ENCODE measurements at places on chromosomes 7 and 10.

DNA sequence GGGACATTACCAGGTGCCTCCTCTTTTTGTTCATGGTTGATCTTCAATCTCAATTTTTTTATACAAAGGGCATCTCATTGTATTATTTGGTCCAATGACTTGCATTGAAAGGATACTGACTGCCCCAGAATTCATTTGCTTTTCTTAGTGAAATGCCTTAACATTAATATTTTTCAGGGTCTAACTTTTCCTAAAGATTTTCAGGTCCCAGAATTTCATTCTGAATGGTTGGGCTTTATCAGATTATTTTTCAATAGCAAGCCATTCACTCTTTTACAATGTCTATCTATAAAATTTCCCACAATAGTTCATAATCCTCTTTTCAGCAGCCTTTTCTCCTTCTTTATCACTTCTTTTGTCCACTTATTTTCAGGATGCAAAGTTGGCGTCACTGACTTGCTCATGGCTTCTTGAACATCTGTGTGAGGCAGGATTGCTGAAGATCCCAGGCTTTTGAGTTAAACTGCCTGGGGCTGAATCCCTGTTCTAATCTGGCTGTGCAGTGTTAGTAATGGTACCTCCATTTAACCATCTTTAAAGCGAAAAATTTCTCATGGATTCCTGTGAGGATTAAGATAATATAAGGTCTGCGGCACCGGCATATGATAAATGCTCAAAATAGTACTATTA lies 131.7 kb upstream of the HDAC9 start:
- no peak for DNase-seq

DNA sequence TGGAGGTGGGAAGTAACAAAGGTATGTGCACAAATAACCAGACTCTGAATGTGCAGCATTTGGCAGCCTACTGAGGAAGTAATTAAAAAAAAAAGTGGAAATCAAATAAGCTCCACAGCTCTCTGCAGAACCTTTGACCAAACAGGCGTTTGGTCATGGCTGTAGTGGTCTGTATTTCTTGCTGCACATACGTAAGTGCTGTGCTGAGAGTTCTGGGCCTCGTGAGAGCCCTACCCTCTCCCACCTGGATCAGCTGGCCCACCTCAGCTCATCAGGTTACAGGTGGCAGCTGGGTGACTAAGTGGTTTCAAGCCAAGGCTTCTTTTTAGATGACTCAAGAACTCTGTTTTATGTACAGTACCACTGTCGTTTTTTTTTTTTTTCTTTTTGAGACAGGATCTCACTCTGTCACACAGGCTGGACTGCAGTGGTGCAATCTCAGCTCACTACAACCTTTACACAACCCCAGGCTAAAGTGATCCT lies 178.2 kb upstream of the KLF6 start:
- DNase-seq: no peak

DNA sequence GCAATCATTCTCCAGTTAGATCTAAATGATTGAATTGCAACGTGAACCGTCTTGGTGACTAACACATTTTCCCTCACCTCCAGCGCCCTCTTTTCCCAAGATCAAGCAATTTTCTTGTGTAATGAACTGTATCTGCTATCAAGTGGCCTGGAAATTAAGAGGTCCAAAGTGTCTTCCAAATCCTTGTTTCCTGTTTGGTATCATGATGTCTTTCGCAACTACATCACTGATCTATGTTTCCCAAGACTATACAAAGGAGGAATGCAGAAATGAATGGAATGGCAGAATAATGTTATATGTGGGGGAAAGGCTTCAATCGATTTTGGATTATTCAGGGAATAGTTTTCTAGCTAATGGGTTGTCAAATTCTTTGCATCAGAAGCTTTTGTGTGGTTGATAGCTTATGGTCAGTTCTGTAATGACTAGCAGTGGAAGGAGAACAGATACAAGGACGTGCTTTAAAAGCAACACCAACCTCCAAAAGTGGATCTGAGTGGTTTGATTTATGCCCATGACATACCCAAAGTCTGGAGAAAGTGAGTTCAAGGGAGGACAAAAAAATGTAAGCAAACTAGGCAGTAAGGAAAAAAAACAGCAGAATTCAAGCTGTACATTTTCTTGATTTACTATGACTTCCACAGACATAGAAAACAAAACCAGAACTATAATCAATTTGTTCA lies 14.6 kb upstream of the ZEB1 start:
- DNase-seq: no peak

DNA sequence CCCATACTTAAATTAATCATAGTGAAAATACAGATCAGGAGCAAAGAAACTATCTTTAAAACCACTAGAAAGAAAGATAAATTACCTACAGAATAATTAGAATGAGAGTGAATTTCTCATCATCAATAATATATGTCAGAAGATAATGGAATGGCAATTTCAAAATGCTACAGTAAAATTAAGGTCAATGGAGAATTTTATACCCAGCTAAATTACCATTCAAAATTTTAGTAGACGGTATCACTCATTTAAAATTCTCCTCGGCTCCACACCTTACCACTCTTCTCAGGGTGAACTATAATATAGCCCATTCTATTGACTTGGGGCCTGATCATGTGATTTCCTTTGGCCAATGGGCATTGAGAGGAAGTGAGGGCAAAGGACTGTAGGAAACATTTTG lies 192.5 kb upstream of the TCERG1L start:
- DNase-seq: no peak

DNA sequence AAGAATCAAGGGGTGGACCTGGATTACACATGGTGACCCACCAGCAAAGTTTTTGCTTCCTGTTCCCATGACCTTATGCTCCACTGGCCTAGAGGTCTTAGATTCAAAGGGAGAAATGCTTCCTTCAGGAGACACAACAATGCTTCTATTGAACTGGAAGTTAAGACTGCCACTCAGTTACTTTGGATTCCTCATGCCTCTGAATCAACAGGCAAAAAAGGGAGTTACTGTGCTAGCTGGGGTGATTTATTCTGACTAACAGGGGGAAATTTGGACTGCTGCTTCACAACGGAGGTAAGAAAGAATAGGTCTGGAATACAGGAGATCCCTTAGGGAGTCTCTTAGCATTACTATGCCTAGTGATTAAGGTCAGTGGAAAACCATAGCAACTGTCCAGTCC lies 10.3 kb downstream of the TMEM229A start:
- no peak for DNase-seq

DNA sequence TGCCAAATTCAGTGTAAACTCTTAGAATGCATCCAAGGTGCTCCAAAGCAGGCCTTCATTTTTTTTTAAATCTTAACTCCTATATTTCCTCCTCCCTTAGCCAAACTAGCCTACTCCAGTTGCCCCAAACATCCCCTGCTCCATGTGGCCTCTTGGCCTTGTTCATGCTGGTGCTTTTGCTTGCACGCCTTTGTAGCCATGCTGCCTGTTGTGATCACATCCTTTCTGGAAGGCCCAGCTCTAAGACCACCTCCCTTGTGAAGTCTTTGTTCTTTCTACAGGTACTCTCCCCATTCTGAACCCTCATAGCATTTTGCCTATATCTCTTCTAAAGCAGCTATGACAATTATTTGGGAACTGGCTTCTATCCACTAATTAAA lies 375.3 kb upstream of the NFE2L3 start:
- DNase-seq: no peak

- DNase-seq: no peak
Observed at GRCh38 chr10:9501944-9502343, 1447.5 kb downstream of the GATA3 start.

- peak; percentile 73 for DNase-seq
Observed at GRCh38 chr7:31835471-31835870, 148.5 kb downstream of the PPP1R17 start.

DNA sequence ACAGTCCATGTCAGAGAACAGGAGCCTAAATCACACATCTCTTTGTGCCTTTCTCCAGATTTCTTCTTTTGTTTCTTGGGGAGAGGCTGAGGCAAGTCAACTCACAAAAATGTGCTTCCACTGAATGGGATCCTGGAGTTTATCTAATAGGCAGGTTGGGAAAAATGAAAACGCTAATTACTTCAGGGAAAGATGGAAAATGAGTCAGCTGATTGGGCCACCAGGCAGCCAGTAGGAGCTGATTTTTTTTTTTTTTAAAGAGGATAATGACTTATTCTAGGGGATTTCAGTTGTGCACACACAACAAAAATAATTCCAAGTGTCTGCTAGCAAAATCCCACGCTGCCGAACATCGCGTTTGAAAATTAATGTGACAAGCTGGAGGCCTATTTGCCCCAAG lies 412.8 kb upstream of the ZMIZ1 start:
- DNase-seq: no peak

- DNase-seq: no peak
Observed at GRCh38 chr7:112782498-112782897, 7.7 kb downstream of the TMEM168 start.

- no peak for DNase-seq
Observed at GRCh38 chr10:55989188-55989587, 371.9 kb downstream of the ZWINT start.

- no peak for DNase-seq
Observed at GRCh38 chr10:43623351-43623750, 17.1 kb downstream of the ZNF485 start.

GRCh38 chr7:26348234-26348851 lies 56.7 kb downstream of the SNX10 start:
- no peak for DNase-seq

- DNase-seq: no peak
Observed at GRCh38 chr7:120724448-120724847, 133.5 kb downstream of the TSPAN12 start.

DNA sequence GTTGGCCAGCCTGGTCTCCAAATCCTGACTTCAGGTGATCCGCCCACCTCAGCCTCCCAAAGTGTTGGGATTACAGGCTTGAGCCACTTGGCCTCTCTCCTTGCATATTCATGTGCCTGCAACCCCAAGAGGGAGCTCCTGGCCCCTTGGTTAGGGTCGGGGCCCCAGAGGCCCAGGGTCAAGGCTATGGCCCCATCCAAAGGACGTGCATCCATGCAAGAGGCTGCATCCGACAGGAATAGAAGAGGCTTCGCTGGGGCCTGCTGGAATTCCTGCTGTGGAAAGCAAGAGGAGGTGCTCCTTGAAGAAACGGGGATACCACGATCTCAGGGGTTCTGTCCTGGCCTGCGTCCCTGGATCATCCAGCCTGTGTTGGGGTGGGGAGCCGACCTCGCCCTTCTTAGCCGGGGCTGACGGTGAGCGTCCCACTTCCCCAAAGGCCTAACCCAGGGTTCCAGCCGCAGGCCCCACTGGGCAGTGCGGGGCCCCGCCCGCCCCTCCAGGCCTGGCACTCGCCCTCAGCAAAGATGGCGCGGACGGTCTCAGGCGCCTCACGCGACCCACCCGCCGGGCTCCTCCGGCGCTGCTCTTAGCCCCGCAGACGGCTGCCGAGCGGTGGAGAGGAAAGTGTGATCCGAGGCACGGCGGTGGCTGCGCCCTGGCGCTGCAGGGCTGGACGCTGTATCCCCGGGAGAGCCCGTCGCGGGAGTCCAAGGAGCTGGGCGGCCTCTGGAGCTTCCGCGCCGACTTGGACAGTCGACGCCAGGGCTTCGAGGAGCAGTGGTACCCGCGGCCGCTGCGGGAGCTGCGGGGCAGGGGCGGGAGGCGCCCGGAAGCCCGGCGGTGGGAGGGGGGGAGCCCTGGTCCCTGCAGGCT lies 54.7 kb downstream of the ZNF727 start:
- DNase-seq: no peak

DNA sequence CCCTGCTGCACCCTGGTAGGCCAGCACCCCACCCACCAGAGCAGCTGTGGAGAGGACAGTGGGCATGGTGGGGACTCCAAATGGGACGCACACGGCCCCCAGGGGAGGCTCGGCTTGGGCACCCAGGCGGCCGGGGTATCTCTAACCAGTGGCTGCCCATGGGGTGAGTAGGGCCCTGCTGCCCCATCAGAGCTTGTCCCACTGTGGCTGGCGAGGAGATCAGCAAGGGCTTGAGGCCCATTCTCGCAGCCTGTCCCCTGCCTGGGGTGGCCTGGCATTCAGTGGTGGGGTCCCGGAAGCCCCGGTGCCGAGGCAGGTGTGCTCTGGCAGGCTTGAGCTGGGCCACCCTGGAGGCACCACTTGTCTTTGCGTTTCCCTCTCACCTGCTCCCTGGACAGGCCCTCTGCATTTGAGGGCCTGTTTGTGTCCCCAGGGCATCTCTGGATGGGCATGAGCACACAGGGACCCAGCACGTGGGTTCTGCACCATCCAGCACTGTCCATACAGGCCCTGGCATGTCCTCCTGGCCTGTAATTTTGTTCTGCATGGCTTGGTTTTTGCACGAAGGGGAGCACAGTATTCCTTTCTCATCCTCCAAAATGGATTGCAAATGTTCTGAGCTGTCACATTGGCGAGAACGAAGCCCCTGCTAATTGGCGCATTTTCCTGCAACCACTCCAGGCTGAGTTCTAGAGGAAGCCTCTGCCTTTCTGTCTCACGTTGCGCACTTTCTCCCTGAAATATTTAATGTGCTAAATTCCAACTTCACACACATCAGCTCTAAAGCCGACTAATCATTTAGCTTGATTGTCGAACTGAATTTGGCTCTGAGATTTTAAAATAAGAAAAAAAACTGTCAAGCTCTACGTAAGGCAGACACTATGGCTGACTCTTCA lies 27.2 kb downstream of the PWWP2B start:
- DNase-seq: no peak

GRCh38 chr10:128026615-128027300 lies 99.5 kb downstream of the MKI67 start:
- no peak for DNase-seq

- DNase-seq: no peak
Observed at GRCh38 chr10:119441151-119441821, 101.2 kb downstream of the RGS10 start.

- no peak for DNase-seq
Observed at GRCh38 chr10:103204353-103205255, 11.5 kb upstream of the NT5C2 start.

GRCh38 chr10:33498391-33498891 lies 164.0 kb upstream of the NRP1 start:
- DNase-seq: peak; percentile 89

DNA sequence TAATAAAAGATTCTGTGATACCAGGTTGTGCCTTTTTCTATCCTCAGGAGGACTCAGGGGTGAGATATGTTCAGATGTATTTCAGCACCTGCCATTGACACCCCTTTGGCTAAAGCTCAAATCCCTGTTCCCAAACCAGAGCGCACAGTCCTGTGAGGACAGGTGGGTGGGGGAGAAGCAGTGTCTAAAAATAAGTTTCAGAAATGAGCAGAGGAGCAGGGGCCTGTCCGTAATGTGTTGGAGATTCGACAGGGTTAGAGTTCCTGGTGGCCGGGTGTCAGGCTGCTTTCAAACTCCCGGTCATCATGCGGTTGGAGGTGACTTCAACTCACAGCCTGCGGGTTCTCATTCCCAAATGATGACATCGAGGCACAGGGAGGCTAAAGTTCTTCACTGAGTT lies 211.5 kb downstream of the KLF6 start:
- DNase-seq: no peak

Data from renal pelvis (tissue), 12 donors.